ENCODE measurements at places on chromosomes 7 and 10. TPM values are rescaled to one million over a fixed set of nuclear protein-coding genes. Genes with fewer than 3 reads are reported as not detected.

Gene ZP3
- total RNA-seq, result 6.5 TPM

Gene OR2A1
- not detected for total RNA-seq

Gene FAM25G
- not detected for total RNA-seq

Gene SPAG6
- total RNA-seq, result not detected

Gene C7orf57
- total RNA-seq, result not detected

Gene BAIAP2L1
- 1.3 TPM for total RNA-seq

Gene RET
- total RNA-seq, result 0.35 TPM

Gene PNLIP
- not detected for total RNA-seq

Gene CALML5
- not detected for total RNA-seq

Gene CCDC126
- total RNA-seq, result 2.4 TPM

Gene SLC26A3
- total RNA-seq, result not detected

Gene SSMEM1
- not detected for total RNA-seq

Gene FGFBP3
- 0.12 TPM for total RNA-seq

Measured in pericardium fibroblast (primary cell).